ENCODE measurements at places on chromosomes 6 and 20. TPM values are rescaled to one million over a fixed set of nuclear protein-coding genes. Genes with fewer than 3 reads are reported as not detected.
A peak's percentile ranks its signal among the peaks of the same experiment; 100 is the strongest.

GRCh38 chr20:33944914-33945313 lies 48.8 kb upstream of the RALY start:
- peaks cover 12% of the 10 kb centered on the region for H3K4me1 ChIP-seq
- H3K4me3 ChIP-seq = no peak overlapping the region
- H3K27me3 ChIP-seq = no peaks in the 10 kb centered on the region
- no peak for DNase-seq

GRCh38 chr6:110826236-110827129 lies 11.2 kb upstream of the CDK19 start:
- no peak overlapping the region for H3K27ac ChIP-seq
- no peaks in the 10 kb centered on the region for H3K27me3 ChIP-seq
- H3K4me3 ChIP-seq = no peak overlapping the region

GRCh38 chr6:88848870-88849269 lies 114.5 kb downstream of the RNGTT start:
- peaks cover 4% of the 10 kb centered on the region for H3K4me1 ChIP-seq
- no peak for DNase-seq
- no peak overlapping the region for H3K27ac ChIP-seq
- no peak overlapping the region for H3K4me3 ChIP-seq
- no peaks in the 10 kb centered on the region for H3K27me3 ChIP-seq
- no peaks in the 10 kb centered on the region for H3K36me3 ChIP-seq

- DNase-seq = no peak
- H3K27me3 ChIP-seq = no peaks in the 10 kb centered on the region
- H3K4me1 ChIP-seq = peaks cover 17% of the 10 kb centered on the region
- H3K4me3 ChIP-seq = no peak overlapping the region
These were observed 129.0 kb downstream of the SULF2 start for GRCh38 chr20:47656318-47656717.

GRCh38 chr6:105675715-105676397 lies 273.0 kb upstream of the PREP start:
- no peak overlapping the region for H3K27ac ChIP-seq
- no peaks in the 10 kb centered on the region for H3K27me3 ChIP-seq
- no peak overlapping the region for H3K4me3 ChIP-seq
- peaks cover 6% of the 10 kb centered on the region for H3K36me3 ChIP-seq
- no peak for DNase-seq

- H3K4me3 ChIP-seq = peak overlapping the region; percentile 70
- no peak for DNase-seq
- no peaks in the 10 kb centered on the region for H3K36me3 ChIP-seq
- no peaks in the 10 kb centered on the region for H3K27me3 ChIP-seq
- peak overlapping the region; percentile 97 for H3K27ac ChIP-seq
These were observed 14.9 kb downstream of the FYN start for GRCh38 chr6:111858347-111858746.

- H3K36me3 ChIP-seq = no peaks in the 10 kb centered on the region
- H3K4me3 ChIP-seq = no peak overlapping the region
- peaks cover 4% of the 10 kb centered on the region for H3K4me1 ChIP-seq
These were observed 252.2 kb upstream of the BMP2 start for GRCh38 chr20:6515261-6515660.

The C6orf15 gene
- total RNA-seq = not detected

The CTAGE9 gene
- total RNA-seq = not detected

The FLRT3 gene
- 35.2 TPM for total RNA-seq

DNA sequence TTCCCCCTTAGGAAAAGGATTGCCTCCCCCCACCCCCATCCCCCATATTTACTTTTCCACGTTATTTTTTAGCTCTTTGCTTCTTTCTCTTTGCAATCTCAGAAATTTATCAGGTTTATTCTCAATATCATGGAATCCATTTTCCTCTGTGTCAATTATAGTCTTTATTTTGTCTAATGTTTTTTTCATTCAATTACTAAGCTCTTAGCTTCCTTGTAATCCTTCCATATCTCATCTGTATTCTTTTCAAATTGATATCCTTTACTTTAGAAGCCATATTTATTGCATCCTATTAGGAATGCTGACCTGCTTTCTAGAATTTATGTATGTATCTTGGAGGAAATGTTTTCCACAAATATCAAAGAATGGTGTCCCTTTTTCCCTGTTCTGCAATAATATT lies 39.3 kb downstream of the TMC2 start:
- no peak overlapping the region for H3K4me3 ChIP-seq
- no peak for DNase-seq
- H3K4me1 ChIP-seq = no peaks in the 10 kb centered on the region
- H3K36me3 ChIP-seq = no peaks in the 10 kb centered on the region

DNA sequence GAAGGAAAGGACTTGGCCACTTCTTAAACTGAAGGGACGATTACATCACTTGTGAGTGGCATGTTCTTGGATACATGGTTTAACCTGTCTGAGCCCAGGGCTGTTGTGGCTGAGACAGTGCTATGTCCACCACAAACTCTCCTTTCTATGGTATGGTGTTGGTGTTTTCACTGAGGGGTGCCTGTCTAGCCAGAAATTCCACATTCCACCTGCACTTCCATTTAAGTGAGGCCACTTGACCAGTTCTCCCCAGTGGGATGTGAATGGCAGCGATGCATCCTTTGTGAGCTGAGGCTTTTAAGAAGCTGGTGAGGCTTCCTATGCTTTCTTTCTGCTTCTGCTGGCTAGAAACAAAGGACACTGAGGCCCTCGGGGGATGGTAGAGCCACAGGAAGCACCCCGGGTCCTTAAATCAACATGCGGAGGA lies 151.4 kb upstream of the CHD6 start:
- peaks cover 22% of the 10 kb centered on the region for H3K4me1 ChIP-seq
- no peak overlapping the region for H3K27ac ChIP-seq
- no peak overlapping the region for H3K4me3 ChIP-seq
- peaks cover 9% of the 10 kb centered on the region for H3K27me3 ChIP-seq
- no peaks in the 10 kb centered on the region for H3K36me3 ChIP-seq

- peak overlapping the region; percentile 47 for H3K4me3 ChIP-seq
- no peaks in the 10 kb centered on the region for H3K36me3 ChIP-seq
- H3K27me3 ChIP-seq = no peaks in the 10 kb centered on the region
- DNase-seq = no peak
- peaks cover 27% of the 10 kb centered on the region for H3K4me1 ChIP-seq
- H3K27ac ChIP-seq = no peak overlapping the region
These were observed 2.6 kb downstream of the CTSZ start for GRCh38 chr20:59004493-59004762.

DNA sequence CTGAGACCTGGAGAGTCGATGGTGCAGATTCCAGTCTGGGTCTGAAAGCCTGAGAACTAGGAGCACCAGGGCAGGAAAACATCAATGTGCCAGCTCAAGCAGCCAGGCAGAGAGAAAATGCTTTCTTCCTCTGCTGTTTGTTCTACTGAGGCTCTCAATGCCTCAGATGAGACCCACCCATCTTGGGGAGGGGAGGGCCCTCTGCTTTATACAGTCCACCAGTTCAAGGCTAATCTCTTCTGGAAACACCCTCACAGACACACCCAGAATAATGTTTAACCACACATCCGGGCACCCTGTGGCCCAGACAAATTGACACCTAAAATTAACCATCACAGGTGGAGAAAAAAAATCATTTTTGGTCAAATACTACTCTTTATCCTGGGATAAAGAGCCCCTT lies 89.3 kb upstream of the SLC22A23 start:
- no peak overlapping the region for H3K27ac ChIP-seq
- DNase-seq = no peak
- H3K36me3 ChIP-seq = peaks cover 4% of the 10 kb centered on the region
- H3K27me3 ChIP-seq = peaks cover 10% of the 10 kb centered on the region

DNA sequence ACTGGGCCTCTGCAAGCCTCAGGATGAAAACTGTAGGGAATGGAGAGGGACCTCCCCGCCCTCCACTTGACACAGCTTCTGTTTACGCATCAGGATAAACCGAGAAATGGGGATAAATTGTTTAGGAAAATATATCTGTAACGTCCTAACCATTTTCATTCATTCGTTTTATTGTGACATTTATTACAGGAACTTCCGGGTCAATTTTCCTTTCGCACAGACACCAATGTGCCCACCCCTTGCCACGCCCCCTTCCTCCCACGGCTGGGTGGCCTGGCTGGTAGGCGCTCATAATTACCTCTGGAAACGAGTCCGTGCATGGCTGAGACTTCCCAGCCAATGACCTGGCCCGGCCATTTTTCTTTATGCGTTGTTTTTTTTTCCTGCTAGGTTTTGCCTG lies 96.1 kb downstream of the BMP7 start:
- H3K27me3 ChIP-seq = no peaks in the 10 kb centered on the region
- H3K4me1 ChIP-seq = peaks cover 14% of the 10 kb centered on the region
- H3K4me3 ChIP-seq = no peak overlapping the region

The SIRPB1 gene
- 0.77 TPM for total RNA-seq

The SAPCD1 gene
- 25.1 TPM for total RNA-seq

DNA sequence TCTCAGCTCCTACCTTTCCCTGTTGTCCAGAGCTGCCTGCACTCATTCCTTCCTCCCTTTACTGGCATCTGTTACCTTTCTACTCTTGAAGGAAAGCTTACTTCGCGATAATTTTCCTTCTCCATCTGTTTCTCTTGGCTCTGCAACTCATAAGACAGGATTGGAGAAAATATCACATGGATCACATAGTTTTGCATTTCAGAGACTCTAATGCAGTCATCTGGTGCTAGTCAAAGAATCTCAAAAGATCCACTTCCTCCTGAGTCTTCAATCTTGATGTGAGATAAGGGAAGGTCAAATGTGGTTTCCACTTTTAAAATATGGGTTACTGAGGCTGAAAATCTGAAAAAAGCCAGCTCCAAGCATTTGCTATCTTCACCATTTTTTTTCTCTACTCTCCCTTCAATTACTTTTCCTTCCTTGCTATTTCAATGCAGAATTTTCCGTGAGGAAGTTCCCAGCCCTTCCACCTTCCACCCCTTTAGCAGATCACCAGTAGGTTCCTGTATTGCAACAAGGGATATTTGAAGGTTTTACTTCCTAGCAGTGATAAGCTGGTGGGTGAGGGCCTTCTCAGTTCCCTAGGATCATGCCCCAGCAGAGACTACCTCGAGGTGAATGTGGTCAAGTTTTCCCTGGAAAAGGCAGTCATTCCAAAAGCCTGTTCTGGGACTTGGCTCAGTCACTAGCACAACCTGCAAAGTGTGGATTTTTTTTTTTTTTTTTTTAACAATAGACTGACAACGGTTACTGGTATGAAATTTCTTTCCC lies 62.8 kb upstream of the LRRC1 start:
- H3K27ac ChIP-seq = peak overlapping the region; percentile 69
- DNase-seq = no peak
- H3K27me3 ChIP-seq = no peaks in the 10 kb centered on the region
- H3K4me3 ChIP-seq = no peak overlapping the region
- peaks cover 7% of the 10 kb centered on the region for H3K4me1 ChIP-seq

The MAK gene
- 1.1 TPM for total RNA-seq

The DTNBP1 gene
- 13.6 TPM for total RNA-seq

The SRF gene
- total RNA-seq = 37.5 TPM

The C2 gene
- 1.2 TPM for total RNA-seq

- H3K27me3 ChIP-seq = no peaks in the 10 kb centered on the region
- H3K27ac ChIP-seq = no peak overlapping the region
- no peak overlapping the region for H3K4me3 ChIP-seq
- peaks cover 3% of the 10 kb centered on the region for H3K4me1 ChIP-seq
- peaks cover 8% of the 10 kb centered on the region for H3K36me3 ChIP-seq
These were observed 117.0 kb upstream of the PRL start for GRCh38 chr6:22413681-22414311.

- no peak for DNase-seq
- H3K4me1 ChIP-seq = peaks cover 44% of the 10 kb centered on the region
- no peaks in the 10 kb centered on the region for H3K36me3 ChIP-seq
- no peak overlapping the region for H3K4me3 ChIP-seq
- H3K27me3 ChIP-seq = no peaks in the 10 kb centered on the region
- no peak overlapping the region for H3K27ac ChIP-seq
These were observed 15.7 kb downstream of the BMP7 start for GRCh38 chr20:57250607-57251343.

The SLC22A16 gene
- total RNA-seq = not detected

- no peaks in the 10 kb centered on the region for H3K36me3 ChIP-seq
- peaks cover 15% of the 10 kb centered on the region for H3K4me1 ChIP-seq
- no peak for DNase-seq
These were observed 40.4 kb downstream of the TFEB start for GRCh38 chr6:41694815-41695526.

GRCh38 chr20:32972181-32973076 lies 31.8 kb downstream of the SUN5 start:
- no peak for DNase-seq
- H3K36me3 ChIP-seq = no peaks in the 10 kb centered on the region
- peaks cover 28% of the 10 kb centered on the region for H3K4me1 ChIP-seq
- no peaks in the 10 kb centered on the region for H3K27me3 ChIP-seq
- no peak overlapping the region for H3K27ac ChIP-seq

The POPDC3 gene
- total RNA-seq = 0.86 TPM

DNA sequence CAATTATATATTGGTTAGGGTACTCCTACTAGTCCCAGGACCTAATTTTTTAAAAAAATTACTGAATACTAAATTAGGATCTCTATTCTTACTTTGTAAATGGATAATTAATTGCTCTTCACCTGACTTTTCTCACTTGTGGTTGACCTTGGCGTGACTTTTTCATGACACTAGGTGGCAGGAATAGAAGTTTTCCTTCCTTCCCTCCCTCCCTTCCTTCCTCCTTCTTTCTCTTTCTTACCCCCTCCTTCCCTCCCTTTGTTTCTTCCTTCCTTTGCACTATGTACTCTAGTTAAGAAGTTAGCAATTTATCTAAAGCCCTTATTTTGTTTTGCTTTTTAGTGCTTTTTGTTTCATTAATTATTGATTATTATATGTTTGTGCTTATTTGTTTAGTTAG lies 20.4 kb upstream of the HBS1L start:
- H3K4me3 ChIP-seq = no peak overlapping the region
- H3K4me1 ChIP-seq = no peaks in the 10 kb centered on the region
- DNase-seq = no peak
- H3K27me3 ChIP-seq = peaks cover 10% of the 10 kb centered on the region
- no peak overlapping the region for H3K27ac ChIP-seq
- no peaks in the 10 kb centered on the region for H3K36me3 ChIP-seq

- no peak for DNase-seq
- no peaks in the 10 kb centered on the region for H3K27me3 ChIP-seq
These were observed 405.5 kb upstream of the ADGRB3 start for GRCh38 chr6:68229566-68229965.

The SLC52A3 gene
- total RNA-seq = not detected

DNA sequence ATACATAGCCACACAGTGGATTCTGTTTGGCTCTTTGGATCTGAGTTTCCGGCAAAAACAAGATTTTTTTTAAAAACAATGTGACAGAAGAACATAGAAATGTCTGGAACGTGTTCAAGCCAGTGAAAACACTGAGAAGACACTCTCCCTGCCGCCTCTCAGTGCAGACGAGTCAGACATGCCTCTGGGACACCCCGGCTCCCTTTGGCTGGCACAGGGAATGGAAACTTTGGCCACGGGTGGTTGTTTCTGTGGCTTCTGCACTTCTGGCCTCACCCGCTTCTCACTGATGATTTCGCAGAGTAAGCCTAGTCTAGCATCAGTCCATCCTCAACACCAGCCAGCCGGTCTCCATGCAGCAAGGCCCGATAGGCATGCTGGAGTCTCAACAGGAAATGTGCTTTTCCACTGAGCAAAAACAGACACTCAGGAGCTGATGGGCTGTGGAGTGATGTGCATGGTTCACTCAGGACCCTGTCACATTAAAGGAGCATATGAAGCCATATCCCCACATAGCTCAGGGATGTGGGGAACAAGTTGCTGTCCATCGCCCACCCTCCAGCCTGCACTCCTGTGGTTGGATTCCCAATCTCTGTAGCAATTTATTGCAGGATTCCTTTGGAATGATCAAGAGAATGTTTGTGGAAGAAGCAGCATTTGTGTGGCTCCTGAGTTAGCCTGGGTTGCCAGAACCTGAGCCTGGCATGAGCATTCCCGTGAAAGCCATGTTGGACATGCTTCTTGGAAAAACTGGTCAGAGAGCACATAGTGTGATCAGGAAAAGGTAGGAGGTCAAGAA lies 262.0 kb upstream of the RIN2 start:
- no peaks in the 10 kb centered on the region for H3K4me1 ChIP-seq
- no peaks in the 10 kb centered on the region for H3K36me3 ChIP-seq
- no peak overlapping the region for H3K27ac ChIP-seq
- no peak for DNase-seq
- H3K4me3 ChIP-seq = no peak overlapping the region
